ENCODE measurements at places on chromosomes 1 and 21. TPM values are rescaled to one million over a fixed set of nuclear protein-coding genes. Genes with fewer than 3 reads are reported as not detected.

- no peak for DNase-seq
Observed at GRCh38 chr1:171142416-171143385, 42.4 kb upstream of the FMO2 start.

- no peak for DNase-seq
Observed at GRCh38 chr1:6414881-6415626, 4.7 kb downstream of the HES2 start.

GRCh38 chr1:208054485-208054884, 143.6 kb upstream of the CD34 start:
- DNase-seq = no peak

DNA sequence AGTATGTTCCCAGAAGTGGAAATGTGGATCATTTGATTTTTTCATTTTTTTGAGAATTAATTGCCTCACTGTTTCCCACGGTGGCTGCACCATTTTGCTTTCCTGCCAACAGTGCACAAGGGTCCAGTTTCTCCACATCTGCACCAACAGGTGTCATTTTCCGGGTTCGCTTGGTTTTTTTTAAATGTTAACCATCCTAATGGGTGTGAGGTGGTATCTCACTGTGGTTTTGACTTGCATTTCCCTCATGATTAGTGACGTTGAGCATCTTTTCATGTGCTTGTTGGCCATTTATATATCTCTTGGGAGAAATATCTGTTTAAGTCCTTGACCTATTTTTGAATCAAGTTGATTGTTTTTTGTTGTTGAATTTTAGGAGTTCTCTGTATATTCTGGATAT, 3.0 kb downstream of the COL6A2 start:
- DNase-seq = no peak

DNA sequence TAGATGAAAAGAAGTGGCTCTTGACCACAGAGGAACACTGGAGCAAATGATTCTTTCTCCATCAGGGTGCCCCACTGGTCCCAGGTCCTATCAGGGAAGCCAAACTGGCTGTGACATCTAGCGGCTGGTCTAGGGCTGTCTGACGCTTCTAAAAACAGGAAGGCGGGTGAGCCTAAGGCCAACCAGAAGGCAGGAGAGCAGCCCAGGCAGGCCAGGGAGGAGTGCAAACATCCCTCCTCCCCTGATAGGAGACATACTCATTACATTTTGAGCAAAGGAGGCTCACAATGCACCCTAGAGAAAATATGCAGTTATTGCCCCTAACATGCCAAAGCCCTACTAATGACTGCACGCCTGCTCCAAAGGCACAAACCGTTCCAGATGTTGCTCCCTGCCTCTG, 10.4 kb upstream of the FOXE3 start:
- no peak for DNase-seq

DNA sequence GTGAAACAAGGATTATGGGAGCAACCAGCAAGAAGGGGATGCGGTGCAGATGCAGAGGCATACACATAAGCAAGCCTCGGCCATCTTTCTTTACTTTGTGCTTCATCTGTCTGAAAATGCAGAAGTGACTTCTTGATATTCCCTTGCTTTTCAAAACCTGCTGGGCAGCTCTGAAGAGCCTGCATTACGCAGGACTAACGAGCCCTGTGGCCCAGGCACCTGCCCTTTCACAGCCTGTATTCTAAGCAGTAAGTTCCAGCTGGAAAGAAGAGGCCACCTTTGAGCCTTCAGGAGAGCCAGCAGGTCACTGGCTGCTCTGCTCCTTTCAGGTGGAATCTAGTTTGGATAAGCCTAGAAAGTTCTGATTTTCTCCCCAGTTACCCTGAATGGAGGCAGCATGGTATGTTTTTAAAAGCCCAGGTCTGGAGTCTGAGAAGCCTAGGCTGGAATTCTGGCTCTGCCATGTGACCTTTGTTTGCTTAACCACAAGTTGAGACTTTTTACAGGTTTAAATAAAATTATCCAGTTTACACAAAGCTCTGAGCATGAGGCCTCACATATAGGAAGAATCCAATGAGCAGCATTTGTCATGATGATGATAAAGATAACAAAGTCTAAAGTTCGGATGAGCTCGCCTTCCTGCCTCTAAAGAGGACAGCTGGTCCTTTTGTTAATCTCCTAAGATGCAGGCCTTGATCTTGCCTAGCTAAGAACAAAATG, 122.9 kb downstream of the UBR4 start:
- no peak for DNase-seq

Gene TDRD10
- total RNA-seq = 3.8 TPM

Gene MAP10
- 1.1 TPM for total RNA-seq

Gene SV2A
- 6.3 TPM for total RNA-seq
